ENCODE measurements at places on chromosomes 11 and 22.

DNA sequence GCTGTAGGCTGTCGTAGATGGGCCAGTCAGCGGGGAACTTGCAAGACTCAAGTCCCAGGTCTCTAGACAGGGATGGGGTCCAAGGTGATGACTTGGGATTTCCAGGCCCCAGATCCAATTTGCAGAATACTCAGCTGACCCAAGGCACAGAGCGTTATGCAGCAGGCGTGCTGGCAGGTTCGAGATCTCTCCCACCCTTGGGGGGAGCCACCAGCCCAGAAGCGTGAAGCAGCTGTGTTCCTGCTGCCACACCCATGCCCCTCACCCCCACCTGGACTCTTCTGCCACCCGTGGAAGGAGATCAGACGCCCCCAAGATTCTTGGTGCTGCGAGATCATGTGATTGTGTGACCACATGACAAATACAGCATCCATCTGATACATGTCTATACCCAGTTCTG lies 142.6 kb downstream of the BRD1 start:
- no peak for DNase-seq

DNA sequence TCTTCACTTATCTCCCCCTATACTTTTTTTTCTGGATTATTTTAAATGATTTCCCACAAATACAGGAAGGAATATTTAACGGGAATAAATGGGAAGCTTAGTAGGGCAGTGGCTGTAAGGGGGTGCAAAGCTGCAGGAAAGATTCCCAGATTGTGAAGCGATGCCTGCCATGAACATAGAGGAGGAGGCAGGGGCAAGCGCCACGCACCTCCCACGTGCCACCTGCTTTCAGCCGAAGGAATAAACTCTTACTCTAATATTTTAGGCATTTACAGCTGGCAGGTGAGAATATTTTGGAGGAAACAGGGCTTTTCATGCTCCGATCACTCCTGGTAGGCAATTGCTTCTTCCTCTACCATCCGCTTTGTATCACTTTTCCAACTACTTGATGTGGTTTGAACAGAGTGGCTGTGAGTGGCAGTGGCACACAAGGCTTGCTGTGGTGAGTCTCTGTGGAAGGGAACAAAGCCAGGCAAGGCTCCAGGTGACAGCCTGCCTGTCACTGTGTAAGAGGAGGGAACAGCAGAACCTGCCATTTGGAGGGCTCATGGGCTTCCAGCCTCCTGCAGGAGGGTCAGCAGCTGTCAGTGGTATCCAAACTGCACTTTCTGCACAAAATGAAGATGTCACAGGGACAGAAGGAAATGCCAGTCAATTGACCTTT lies 54.5 kb upstream of the PLET1 start:
- DNase-seq = no peak

DNA sequence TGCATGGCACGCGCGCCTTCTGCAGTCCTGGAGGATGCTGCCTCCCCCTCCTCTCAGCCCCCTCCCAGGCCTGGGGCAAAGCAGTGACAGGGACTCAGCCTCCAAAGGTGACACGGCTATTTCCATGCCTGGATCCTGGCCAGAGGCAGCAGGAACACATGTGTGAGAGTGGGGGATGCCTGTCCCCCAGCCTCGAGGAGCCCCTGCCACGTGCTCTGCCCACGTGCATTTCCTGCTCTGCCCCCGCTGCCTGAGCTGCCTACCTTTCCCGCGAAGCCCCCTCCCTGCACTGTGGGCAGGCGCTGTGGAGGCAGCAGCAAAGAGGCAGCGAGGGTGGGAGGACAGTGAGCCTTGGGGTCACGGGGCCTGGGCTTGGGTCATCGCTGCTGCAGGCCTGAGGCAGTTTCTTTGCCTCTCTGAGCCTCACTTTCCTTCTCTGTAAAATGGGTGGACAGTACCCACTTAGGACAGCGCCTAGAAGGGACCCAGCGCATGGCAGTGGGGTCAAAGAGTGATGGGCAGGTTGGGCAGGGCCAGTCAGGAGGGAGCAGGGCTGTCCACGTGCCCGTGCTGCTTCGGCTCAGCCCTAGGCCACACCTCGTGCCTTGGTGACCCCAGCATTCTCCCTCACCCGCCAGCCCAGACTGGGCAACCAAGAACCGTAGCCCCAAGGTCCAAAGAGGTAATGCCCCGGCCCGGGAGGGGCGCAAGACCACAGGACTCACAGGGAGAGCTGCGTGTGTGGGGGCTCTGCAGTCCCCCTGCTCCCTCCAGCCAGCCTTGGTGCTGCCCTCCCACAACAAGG lies 48.6 kb downstream of the FLRT1 start:
- DNase-seq = no peak

DNA sequence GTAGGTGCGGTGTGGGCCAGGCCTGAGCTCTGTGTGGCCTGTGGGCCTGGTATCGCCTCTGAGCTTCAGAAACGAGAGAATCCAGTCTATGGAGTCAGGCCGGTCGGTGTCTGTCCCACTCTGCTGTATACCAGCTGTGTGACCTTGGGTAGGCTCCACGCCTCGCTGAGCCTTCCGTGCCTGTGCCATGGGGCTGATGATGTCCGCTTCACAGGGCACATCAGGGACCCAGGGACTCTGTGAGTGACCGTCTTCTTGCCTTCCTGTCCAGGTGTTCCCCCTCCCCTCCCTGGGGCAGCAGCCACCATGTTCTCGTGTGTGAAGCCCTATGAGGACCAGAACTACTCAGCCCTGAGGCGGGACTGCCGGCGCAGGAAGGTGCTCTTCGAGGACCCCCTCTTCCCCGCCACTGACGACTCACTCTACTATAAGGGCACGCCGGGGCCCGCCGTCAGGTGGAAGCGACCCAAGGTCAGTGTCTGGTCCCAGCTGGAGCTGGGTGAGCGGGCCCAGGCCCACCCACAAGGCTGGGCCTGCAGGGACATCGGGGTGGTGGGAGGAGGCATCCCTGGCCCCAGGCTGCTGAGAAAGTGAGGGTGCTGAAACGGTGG lies 17.9 kb downstream of the CAPN5 start:
- no peak for DNase-seq

GRCh38 chr11:120931057-120931779 lies 92.7 kb upstream of the TBCEL start:
- no peak for DNase-seq

GRCh38 chr11:78039919-78040671 lies 17.0 kb upstream of the KCTD14 start:
- no peak for DNase-seq

- no peak for DNase-seq
Measured at GRCh38 chr22:30243661-30244060, 2.9 kb downstream of the LIF start.

DNA sequence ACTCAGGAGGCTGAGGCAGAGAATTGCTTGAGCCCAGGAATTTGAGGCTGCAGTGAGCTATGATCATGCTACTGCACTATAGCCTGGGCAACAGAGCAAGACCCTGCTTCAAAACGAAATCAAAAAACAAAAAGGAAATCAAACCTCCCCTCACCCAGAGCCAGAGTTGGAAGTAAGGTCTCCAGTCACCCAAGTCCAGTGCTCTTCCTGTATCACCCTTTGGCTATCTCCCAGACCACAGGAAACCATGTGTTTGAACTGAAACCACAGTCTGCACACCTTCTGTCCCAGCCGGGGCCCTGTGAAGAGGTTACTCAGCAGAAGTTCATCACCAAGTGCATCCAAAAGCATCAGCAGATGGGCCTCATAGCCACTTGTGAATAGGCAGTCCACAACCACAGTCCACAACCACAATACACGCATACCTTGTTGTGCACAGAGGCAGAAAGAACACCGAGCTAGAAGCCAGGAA lies 4.6 kb downstream of the MYH9 start:
- no peak for DNase-seq

DNA sequence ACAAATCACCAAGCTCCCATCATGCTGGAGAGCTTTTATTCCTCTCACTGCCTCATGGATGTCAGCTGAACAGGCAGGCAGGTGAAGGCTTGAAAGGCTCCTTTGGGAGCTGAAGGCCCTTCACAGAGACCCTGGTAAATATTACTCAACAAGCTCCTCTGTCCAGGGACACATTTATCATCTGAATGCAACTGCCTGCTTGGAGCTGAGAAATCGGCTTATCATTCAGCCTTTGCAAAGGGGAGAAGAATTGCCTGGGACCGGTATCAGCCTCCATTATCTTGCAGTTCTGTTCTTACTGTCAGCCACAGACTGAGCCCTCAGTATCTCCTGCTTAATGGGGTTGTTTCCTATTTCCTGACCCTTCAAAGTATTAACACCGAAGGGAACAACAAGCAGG lies 113.8 kb upstream of the PITPNB start:
- no peak for DNase-seq

Measured in activated T-helper 1 cell treated with anti-CD3 and anti-CD28 coated beads, Interleukin-2, amount 50 U/mL, for 16 hours (primary cell).